A549 treated with Hydrocortisone at 1 μM for 4 hours (cell line): ENCODE measurements at places on chromosomes 5 and 9. TPM values are rescaled to one million over a fixed set of nuclear protein-coding genes. Genes with fewer than 3 reads are reported as not detected.

The NIM1K gene
- total RNA-seq = 0.24 to 0.30 TPM (median 0.28 TPM) in 5 replicates

The PCDH12 gene
- total RNA-seq = 0.03 to 0.06 TPM in 2 of 5 replicates, not detected in the others

The SPINK4 gene
- total RNA-seq = not detected in 5 replicates

The DMRT3 gene
- not detected in 5 replicates for total RNA-seq

The FBLL1 gene
- 0.09 to 0.31 TPM (median 0.10 TPM) in 3 of 5 replicates, not detected in the others for total RNA-seq

The GAPT gene
- not detected in 5 replicates for total RNA-seq

The C5orf52 gene
- total RNA-seq = not detected in 5 replicates

The PCDHA12 gene
- total RNA-seq = 2.7 to 3.6 TPM (median 2.8 TPM) in 5 replicates

The SPATA31E1 gene
- 0.02 TPM in 1 of 5 replicates, not detected in the others for total RNA-seq

The OTP gene
- total RNA-seq = 0.03 to 0.16 TPM (median 0.13 TPM) in 5 replicates

The RALGPS1 gene
- total RNA-seq = 1.4 to 2.5 TPM (median 2.0 TPM) in 5 replicates

The RNF38 gene
- 6.5 to 10.0 TPM (median 8.7 TPM) in 5 replicates for total RNA-seq

The HK3 gene
- total RNA-seq = 0.05 to 0.18 TPM (median 0.10 TPM) in 3 of 5 replicates, not detected in the others

The SH2D3C gene
- 0.09 to 0.24 TPM (median 0.12 TPM) in 3 of 5 replicates, not detected in the others for total RNA-seq

The RFX3 gene
- total RNA-seq = 1.1 to 1.8 TPM (median 1.5 TPM) in 5 replicates

The RGS7BP gene
- not detected in 5 replicates for total RNA-seq

The GPR151 gene
- not detected in 5 replicates for total RNA-seq

The PDE6A gene
- 0.22 to 0.32 TPM (median 0.25 TPM) in 5 replicates for total RNA-seq

The AFAP1L1 gene
- total RNA-seq = 9.9 to 13.6 TPM (median 12.6 TPM) in 5 replicates

The PLAC8L1 gene
- 0.20 to 0.40 TPM (median 0.22 TPM) in 5 replicates for total RNA-seq

The PDGFRB gene
- total RNA-seq = 0.18 to 0.74 TPM (median 0.36 TPM) in 5 replicates

The IFNB1 gene
- not detected in 5 replicates for total RNA-seq

The KCNT1 gene
- not detected in 5 replicates for total RNA-seq

The TRIM36 gene
- 1.8 to 2.2 TPM (median 2.2 TPM) in 5 replicates for total RNA-seq

The PPP3R2 gene
- total RNA-seq = not detected in 5 replicates

The ARL14EPL gene
- total RNA-seq = 0.10 to 0.43 TPM (median 0.24 TPM) in 5 replicates

The PLPP7 gene
- 0.06 TPM in 1 of 5 replicates, not detected in the others for total RNA-seq

The PTTG1 gene
- total RNA-seq = 188 to 246 TPM (median 205 TPM) in 5 replicates

The ARID3C gene
- 0.21 to 0.25 TPM (median 0.22 TPM) in 5 replicates for total RNA-seq

The SMIM33 gene
- total RNA-seq = not detected in 5 replicates

The IRX4 gene
- 0.22 to 0.49 TPM (median 0.37 TPM) in 5 replicates for total RNA-seq

The IL5 gene
- total RNA-seq = not detected in 5 replicates

The ADAMTSL1 gene
- 0.03 to 0.11 TPM (median 0.07 TPM) in 5 replicates for total RNA-seq

The HMCN2 gene
- total RNA-seq = 0.02 to 0.16 TPM (median 0.10 TPM) in 4 of 5 replicates, not detected in the other

The CER1 gene
- total RNA-seq = not detected in 5 replicates

The TAF11L5 gene
- total RNA-seq = not detected in 5 replicates

The NFIB gene
- total RNA-seq = 6.8 to 11.6 TPM (median 10.6 TPM) in 5 replicates
